Nephron progenitor cell (in vitro differentiated cells): ENCODE measurements at places on chromosomes 7 and 10.

GRCh38 chr7:151339651-151340382, 1.8 kb upstream of the NUB1 start:
- DNase-seq, result no peak

GRCh38 chr10:91935886-91936285, 12.3 kb downstream of the BTAF1 start:
- DNase-seq, result no peak

DNA sequence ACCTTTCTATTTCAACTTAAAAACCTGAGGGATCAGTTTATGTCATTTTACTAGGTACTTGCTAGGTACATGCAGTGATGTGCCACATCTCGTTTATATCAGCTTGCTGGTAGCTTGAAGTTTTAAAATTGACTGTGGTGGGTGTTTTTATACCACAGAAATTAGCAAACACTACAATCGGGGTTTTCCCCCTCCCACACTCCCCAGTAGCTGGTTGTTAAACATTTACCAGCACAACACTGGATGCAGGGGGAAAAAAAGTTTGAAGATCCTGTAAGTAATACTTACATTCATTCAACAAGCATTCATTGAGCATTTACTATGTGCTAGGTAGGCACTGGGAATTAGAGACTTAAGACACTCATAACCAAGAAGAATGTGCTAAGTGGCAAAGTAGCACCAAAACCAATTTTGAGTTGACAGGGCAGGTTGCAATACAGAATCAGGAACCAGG, 32.6 kb downstream of the USP6NL start:
- DNase-seq, result no peak

- no peak for DNase-seq
Observed at GRCh38 chr10:3237530-3237929, 64.9 kb upstream of the PITRM1 start.

GRCh38 chr7:131554880-131555516, 1.4 kb downstream of the PODXL start:
- no peak for DNase-seq

- DNase-seq, result peak; percentile 12
Observed at GRCh38 chr10:34305189-34305588, 509.9 kb downstream of the PARD3 start.

GRCh38 chr7:15864626-15864991, 178.1 kb upstream of the MEOX2 start:
- no peak for DNase-seq

DNA sequence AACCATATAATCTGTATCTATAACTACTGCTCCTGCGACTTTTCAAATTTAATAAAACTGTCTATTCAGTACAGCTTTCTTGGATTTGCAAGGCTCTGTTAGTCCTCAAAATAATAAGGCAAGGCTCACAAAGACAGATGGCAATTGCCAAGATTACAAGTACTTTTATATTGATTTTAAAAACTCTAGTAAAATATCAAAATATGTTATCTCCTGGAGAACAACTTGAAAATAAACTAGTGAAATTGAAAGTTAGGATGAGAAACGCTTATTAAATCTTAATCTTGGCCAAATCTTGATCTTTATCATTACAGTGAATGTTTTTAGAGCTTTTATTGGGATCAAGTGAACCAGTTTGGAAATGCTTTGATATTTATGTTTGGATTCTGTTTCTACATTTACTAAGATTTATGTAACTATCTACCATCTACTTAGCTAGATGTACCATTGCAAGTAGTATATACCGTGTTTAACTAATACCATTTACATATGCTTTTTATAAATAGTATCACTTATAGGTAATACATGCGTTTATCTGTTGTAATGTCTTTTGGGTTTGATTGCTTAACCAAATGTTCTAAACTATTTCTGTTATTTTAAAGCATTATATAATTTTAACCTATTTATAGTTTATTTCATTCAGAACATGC, 70.0 kb downstream of the CABCOCO1 start:
- no peak for DNase-seq

- no peak for DNase-seq
Observed at GRCh38 chr7:63029207-63029522, 969.5 kb upstream of the ZNF722 start.

- DNase-seq, result no peak
Observed at GRCh38 chr7:98448766-98449165, 47.9 kb upstream of the BAIAP2L1 start.

DNA sequence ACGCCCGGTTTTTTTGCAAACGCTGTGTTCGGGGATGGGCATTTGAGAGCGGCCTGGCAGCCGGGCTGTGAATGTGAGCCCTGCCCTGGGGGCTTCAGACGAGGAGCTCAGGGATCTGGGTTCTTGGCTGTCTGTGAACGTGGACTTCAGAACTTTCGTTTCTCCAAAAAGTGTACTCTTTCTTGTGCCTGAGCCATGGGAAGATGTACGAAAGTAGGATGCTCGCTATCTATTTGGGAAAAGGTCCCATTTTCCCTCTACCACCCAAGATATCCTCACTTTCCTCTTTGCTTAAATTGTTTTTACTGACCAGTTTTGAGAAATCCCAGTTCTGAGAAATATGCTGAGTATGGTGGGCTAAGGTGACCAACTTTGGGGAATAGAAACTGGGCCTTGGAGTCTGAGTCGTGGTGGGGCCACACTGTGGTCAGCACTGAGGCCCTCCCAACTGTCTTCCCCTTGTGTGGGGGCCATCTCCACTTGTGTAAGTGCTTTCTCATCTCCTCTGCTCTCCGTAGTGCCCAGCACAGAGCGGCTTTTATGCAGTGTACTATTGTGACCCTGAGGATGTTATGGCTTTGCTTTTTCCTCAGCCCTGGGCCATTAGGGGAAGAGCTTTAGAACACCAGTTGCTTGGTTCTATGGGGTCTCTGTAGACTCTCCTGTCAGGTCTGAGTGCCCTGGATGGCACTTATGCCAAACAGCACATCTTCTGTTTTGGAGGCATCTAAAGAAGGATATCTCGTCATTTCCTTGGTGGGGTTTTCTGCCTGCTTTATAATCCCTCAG, 918 bp downstream of the DBNL start:
- DNase-seq, result no peak

DNA sequence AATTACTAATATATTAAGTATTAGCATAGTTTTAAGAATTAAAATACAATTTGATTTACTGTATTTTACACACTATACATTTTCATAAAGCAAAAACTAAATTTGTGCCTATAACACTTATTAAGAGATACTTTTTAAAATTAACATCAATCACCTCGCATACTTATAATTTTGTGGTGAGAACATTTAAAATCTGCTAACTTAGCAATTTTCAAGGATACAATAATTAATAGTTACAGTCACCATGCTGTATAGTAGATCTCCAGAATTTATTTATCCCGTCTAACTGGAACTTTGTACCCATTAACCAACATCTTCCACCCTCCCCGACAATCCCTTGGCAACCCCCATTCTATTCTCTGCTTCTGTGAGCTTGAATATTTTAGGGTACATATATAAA, 47.5 kb downstream of the RELN start:
- DNase-seq, result no peak

- no peak for DNase-seq
Observed at GRCh38 chr7:139566736-139567646, 43.5 kb downstream of the CLEC2L start.

DNA sequence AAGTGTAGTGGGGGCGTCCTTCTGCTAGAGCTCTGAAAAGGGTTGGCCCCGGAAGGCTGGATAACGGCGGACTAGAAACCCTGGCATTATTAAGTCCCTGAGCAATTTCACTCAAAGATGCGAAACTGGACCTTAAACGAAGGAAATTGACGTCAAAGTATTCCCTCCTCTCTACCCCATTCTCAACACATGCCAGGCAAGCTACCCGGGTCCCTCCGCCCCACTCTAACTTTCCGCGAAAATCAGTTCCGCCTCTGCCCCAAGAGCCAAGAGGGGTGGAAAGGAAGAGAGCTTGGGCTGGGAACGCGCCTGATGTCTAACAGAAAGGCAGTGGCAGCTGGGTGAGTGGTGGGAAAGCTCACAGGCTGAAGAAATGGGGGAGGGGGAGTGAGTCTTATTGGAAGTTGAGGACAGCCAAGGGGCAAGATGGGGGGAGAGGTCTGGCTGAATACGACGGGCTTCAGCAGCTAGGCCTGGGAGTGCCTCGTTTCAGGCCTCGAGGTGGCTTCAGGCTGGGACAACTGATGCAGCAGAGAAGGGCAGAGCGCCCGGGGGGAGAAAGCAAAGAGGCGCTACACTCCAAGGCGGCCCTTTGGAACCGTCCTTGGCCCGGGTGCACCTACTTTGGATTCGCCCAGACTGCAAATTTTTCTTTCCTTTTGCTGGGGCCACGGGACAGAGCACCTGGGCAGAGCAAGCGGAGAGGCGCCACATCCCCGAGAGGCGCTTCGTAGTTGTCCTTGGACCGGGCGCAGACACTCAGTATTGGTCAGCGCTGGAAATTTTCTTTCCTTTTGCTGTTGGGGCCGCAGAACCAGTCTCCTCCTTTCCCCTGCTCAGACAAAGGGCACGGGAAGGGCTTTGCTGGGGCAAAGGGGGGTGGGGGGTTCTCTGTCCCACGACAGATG, 2.0 kb upstream of the FEZF1 start:
- no peak for DNase-seq

- DNase-seq, result no peak
Observed at GRCh38 chr7:17903337-17903736, 37.0 kb downstream of the SNX13 start.

DNA sequence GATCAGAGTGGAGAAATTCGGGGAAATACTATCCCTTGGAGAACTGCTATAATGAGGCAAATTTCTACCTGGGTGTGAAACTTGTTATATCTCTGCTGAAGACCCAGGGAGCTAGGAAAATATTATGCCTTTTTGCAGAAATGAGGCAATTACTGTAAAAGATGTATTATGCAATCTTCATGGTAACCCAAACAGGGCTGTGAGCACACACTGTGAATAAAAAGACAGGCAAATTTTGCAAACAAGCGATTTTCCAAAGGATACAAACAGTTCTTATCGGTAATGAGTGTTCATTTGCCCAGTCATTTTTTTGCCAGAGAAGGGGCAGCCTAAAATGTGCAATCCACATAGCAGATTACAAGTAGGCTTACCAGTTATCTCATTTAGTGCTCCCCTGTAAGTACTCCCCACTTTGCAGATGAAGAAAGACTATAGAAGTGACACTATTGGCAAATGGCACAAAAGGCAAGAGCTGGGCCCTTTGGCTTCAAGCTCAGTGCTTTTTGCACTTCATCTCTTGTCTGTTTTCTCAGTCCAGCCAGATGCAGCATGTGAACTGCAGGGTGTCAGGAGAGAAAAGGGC, 205.8 kb downstream of the HECW1 start:
- no peak for DNase-seq

GRCh38 chr7:128253701-128254100, 12.6 kb downstream of the LEP start:
- DNase-seq, result no peak

DNA sequence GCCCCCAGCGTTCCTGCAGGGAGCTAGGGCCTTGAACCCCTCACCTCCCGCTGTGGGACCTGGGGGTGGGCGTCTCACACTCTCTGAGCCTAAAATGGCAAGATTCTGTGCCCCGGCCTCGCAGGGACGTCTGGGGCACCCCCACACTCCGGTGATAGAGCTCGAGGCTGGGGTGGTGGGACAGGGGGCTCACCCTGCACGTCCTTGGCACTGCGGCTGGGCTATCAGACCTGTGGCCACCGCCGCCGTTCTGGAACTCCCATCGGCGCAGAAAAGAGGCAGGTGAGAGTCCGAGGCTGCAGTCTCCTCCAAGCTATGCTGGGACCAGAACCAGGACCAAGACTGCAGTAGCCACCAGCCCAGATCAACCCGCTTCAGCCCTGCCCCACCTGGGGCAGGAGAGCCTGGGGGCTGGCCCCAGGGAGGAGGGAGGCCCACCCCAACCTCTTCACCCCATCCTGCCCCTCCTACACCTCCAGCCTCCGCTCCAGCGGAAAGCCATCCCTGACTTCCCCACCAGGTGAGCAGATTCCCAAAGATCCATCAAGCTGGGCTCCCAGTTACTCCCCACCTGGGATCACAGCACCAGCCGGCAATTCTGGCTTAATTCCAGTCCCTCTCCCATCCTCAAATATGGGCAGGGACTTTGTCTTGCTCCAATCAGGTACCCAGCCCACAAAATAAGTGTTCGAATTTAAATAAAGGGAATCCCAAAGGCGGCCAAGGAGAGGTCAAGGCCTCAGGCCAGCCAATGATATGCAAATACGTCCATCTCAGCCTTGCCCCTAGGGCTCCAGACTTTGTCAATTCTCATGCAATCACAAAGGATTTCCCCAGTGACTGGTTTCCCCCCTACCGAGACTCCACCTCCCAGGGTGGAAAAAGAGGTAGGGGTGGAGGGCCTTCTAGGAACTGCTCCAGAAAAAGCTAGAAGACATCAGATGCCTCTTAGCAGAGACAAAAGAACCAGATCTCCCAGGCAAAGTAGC, 16.4 kb downstream of the TNRC18 start:
- DNase-seq, result no peak

GRCh38 chr10:88994019-88994418, 3.4 kb downstream of the FAS start:
- no peak for DNase-seq

GRCh38 chr7:36048902-36049240, 104.2 kb upstream of the EEPD1 start:
- no peak for DNase-seq

- no peak for DNase-seq
Observed at GRCh38 chr7:148153616-148154284, 436.8 kb upstream of the C7orf33 start.

GRCh38 chr10:47247148-47248059, 52.6 kb upstream of the GDF10 start:
- no peak for DNase-seq

- DNase-seq, result no peak
Observed at GRCh38 chr7:41630741-41631140, 72.1 kb downstream of the INHBA start.

- no peak for DNase-seq
Observed at GRCh38 chr7:72092769-72093168, 319.4 kb downstream of the CALN1 start.

GRCh38 chr10:45515630-45516029, 141.6 kb downstream of the ALOX5 start:
- no peak for DNase-seq

DNA sequence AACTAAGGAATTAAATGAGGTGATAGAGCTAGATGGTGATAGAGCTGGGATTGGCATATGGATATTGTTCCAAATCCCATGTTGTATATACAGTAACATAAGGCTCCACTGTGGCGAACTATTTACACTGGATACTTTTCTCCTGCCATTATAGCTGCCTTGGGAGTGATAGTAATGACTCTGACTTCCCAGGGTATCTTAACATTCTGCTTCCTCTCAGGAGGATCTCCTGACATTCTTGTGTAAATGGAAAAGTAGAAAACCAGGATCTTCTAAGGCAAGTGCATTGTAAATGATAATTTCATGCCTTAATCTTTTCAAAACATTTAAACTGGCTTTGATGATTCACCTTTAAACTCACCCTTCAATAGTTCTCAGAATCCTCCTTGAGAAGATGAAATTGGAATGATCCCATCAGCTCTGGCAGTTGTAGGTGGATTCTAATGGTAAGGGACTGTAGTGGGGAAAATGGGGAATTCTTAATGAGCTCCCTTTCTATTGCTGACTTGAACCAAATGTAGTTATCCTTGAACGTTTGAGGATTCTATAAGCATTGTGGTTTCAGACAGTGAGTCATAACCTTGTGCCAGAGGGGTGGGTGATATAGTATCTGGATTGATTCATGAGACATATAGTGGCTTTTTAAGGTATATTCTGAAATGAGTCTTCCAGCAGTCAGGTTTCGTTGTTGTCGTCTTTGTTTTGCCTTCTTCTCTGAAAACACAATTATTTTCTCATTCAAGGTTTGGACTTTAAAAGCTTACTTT, 450.0 kb downstream of the SUGCT start:
- DNase-seq, result no peak
